Left colon (tissue), 2 donors: ENCODE measurements at places on chromosomes 12 and 14. TPM values are rescaled to one million over a fixed set of nuclear protein-coding genes. Genes with fewer than 3 reads are reported as not detected.

The ASB2 gene
- 1.5 TPM for total RNA-seq

The EIF2S3B gene
- total RNA-seq, result 2.1 TPM

The TAS2R10 gene
- not detected for total RNA-seq

The FAM222A gene
- total RNA-seq, result 4.7 TPM

The PIANP gene
- total RNA-seq, result 0.67 TPM

The HCAR2 gene
- 0.49 TPM for total RNA-seq

The SLCO1B1 gene
- not detected for total RNA-seq

The TMEM263 gene
- total RNA-seq, result 26.3 TPM

The LEMD3 gene
- total RNA-seq, result 37.2 TPM
